ENCODE measurements at places on chromosomes 11 and 22. TPM values are rescaled to one million over a fixed set of nuclear protein-coding genes. Genes with fewer than 3 reads are reported as not detected.

The KRTAP5-7 gene
- not detected for total RNA-seq

The C11orf16 gene
- not detected for total RNA-seq

The SCGB1D2 gene
- total RNA-seq = not detected

The TOP3B gene
- 9.6 TPM for total RNA-seq

The OR4D10 gene
- not detected for total RNA-seq

The TSSK2 gene
- not detected for total RNA-seq

The BAIAP2L2 gene
- total RNA-seq = 0.10 TPM

The PLAAT3 gene
- total RNA-seq = 126 TPM

The POTEH gene
- total RNA-seq = not detected

The CFAP300 gene
- not detected for total RNA-seq

The PYGM gene
- 110 TPM for total RNA-seq

The SPTBN2 gene
- total RNA-seq = 0.50 TPM

The IRF7 gene
- 18.6 TPM for total RNA-seq

The DSCAML1 gene
- total RNA-seq = 1.2 TPM

The SEC14L3 gene
- total RNA-seq = not detected

The CD248 gene
- total RNA-seq = 8.7 TPM

The H19 gene
- total RNA-seq = 303 TPM

The GRAP2 gene
- total RNA-seq = 0.79 TPM

The GP1BB gene
- 52.2 TPM for total RNA-seq

The PAMR1 gene
- total RNA-seq = 7.2 TPM

The MYBPC3 gene
- total RNA-seq = 1,559 TPM

The HOATZ gene
- total RNA-seq = not detected

The OR5AS1 gene
- not detected for total RNA-seq

The PATZ1 gene
- 12.3 TPM for total RNA-seq

The SYCE3 gene
- total RNA-seq = not detected

The MOGAT2 gene
- 0.27 TPM for total RNA-seq

The GAL3ST1 gene
- 0.86 TPM for total RNA-seq

The MSANTD4 gene
- total RNA-seq = 23.6 TPM

The KIAA1671 gene
- 17.0 TPM for total RNA-seq

The GGTLC3 gene
- not detected for total RNA-seq

The SERHL2 gene
- 5.3 TPM for total RNA-seq

The OR8B3 gene
- not detected for total RNA-seq

The IRAG1 gene
- 10.6 TPM for total RNA-seq

The FAM83F gene
- 6.3 TPM for total RNA-seq

All from heart left ventricle (tissue), 16 donors.